ENCODE measurements at places on chromosomes 12 and 14.

GRCh38 chr14:52325126-52325525, 11.0 kb downstream of the PTGER2 start:
- no peak for DNase-seq

DNA sequence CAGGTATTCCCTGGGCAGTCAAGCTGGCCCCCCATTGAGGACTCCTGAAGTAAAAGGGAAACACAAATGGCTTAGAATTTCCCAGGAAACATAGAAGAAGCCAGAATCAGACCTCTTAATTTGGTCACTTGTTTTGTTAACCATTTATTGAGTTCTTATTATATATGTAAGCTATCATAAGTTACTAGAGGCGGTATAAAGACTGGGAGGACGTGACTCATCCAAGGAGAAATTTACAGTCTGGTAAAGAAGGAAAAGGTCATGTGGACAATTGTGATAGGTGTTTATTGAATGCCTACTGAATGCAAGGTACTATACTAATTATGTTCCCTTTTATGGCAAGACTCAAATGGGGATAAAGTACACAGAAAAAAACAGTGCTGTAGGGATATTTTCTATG, 146.7 kb downstream of the DYRK2 start:
- DNase-seq: no peak

DNA sequence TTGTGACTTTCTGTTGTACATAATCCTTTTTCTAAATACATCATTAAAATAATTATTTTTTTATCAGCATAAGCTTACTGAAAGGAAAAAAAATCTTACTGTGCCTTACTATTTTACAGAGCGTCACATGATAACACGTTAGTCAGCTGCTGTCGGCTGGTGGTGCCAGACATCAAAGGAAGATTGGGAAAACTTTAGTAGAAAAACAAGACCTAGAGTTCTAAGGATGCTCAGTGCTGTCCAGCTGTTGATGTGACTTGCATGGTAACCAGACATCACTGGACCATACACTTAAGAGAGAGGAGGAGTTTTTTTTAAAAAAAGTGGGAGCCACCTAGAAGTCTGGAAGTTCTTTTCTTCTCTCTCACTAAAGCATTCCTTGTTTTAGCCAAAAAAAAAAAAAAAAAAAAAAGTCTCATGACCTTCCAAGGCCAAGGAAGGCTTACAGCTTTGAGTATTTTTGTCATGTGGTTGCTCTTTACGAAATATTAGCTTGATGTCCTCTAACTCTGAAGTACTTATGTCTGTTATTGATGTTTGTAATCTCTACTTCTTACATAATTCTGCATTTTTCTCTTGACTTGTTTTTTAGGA, 4.5 kb downstream of the RASSF8 start:
- DNase-seq: no peak

DNA sequence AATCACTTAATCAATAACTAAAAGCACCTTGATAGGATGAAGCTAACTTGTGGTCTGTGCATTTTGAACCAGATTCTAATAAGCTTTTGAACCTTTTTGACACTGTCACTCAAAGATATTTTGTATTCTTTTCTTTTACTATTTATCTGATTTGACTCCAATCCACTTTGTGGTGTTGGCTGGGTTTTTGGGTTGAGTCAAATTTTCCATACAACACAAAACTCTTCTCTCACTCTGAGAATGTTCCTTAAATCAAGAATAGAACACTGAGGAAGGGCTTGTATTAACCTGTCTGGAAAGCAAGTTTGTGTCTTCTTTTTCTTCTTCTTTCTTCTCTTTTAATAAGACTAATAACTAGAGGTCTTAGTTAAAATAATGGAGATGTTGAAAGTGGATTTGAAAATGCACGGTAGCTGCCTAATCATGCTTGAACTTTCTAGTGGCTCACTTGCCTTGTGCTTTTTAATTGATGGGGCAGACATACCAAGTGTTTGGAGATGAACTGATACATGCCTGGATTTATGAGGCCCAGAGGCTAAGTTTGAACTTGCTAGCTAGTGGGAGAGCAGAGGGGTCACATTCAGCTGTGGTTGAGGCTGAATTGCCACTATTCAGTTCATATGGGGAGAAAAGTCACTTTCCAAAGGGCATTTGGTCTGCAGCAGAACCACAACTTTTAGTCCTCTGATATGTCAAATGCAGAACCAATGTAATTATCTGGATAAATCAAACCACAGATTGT, 93.5 kb upstream of the PTHLH start:
- no peak for DNase-seq

DNA sequence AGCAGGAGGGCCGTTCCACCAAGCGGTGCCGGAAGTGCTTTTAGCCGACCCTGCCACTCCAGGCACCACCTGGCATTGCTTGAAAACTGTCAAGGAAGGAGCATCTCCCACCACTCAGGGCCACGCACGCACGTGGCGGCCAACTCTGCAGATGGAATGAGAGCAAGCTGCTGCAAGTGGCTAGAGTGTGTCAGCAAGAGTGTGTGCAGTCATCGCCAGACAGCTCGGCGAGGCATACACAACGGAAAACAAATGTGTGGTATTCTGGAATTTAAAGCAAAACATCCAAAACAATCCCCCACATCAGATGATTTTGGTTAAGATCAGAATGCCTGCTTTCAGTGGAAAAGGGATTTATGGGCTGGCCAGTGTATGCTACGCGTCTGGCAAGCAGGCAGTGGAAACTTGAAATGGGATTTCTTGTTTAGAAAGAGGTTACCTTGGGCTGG, 11.2 kb downstream of the CD9 start:
- no peak for DNase-seq

- DNase-seq: no peak
These were observed 82.1 kb upstream of the FSCB start for GRCh38 chr14:44589180-44589579.

DNA sequence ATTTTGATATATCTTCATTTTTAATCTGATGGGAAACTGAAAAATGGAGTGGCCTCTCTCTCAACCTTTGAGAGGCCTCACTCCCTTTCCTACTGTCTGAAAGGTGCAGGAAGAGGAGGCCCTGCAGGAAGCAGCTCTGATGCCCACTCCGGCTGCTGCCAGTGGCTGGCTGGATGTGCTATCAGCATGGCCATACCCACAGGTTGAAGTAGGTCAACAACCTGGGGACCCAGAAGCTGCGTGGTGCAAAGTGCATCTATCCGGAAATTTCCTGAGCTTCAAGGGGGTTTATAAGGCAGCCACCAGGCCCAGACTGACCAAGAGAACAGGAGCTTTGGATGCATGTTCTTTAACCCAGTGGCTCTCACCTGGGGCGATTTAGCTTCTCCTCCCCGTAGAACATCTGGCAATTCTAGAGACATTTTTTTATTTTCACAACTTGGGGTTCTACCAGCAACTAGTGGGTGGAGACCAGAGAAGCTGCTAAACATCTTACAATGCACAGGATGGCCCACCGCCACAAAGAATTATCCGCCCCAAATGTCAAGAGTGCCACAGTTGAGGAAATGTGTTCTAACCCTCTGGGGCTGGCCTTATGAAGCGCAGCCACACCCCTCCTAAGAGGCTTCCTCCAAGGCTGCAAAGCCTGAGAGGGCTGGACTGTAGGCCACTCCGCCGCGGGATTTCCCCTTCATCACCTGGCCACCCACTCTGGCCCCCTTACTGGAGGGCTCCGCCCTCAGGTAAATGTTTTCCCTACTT, 8.2 kb upstream of the BATF start:
- no peak for DNase-seq

- peak; percentile 28 for DNase-seq
These were observed 146.3 kb downstream of the PDZRN4 start for GRCh38 chr12:41334390-41334789.

- no peak for DNase-seq
These were observed 477.8 kb upstream of the TMPO start for GRCh38 chr12:98037401-98038140.

- DNase-seq: no peak
These were observed 5.5 kb upstream of the ZNF740 start for GRCh38 chr12:53174881-53175491.

DNA sequence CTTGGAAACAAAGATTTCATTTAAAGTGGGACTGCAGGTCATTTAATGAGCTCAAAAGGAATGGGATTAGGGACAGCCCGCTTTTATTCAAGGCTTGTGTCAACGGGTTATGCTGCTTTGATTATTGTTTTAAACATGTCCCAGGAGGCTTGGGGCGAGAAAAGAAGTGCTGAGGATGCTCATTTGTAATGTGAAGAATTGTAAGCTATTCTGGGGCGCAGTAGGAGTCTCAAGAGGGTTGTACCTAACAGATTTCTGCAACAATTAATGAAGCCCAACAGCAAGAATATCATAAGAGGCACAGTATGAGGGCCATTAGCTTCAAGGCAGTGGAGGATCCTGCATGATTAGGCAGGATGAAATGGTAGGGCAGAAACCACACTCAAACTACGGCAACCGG, 122.5 kb downstream of the KTN1 start:
- no peak for DNase-seq

DNA sequence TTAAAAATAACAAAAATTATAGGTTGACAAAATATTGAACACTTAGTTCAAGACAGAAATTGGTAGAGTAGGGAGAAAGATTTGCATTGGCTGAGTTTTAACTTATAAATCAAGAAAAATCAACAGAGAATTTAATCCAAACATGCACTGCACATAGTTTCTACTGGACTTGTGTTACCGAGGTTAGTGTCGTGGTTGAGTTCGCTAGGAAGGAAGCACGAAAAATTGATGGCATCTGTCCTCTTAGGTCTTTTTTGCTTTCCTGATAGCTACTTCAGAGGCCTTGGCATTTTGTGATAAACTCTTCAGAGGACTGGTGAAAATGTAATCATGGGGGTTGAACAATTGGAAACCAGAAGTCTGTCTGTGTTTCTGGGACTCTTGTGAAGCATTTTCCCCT, 392.9 kb downstream of the NUAK1 start:
- DNase-seq: no peak

- DNase-seq: peak; percentile 61
These were observed 2.6 kb upstream of the HAL start for GRCh38 chr12:95998611-95999286.

DNA sequence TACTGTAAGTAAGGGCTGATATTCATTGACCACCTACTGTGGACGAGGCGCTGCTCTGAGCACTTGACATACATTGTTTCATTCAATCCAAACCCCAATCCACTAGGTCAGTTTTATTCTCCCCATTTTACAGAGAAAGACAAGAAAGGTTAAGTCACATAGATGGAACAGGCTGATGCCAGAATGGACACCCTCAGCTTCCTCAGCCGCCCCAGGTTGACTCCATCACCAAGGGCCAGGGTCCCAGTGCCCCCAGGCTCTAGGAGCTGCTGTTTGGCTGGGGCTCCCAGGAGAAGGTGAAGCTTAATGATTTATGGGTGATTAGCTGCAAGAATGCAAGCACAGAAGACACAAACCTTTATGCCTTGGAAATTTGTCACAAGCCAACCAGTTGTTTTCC, 671 bp upstream of the AQP2 start:
- no peak for DNase-seq

GRCh38 chr14:43143106-43143505, 1364.0 kb downstream of the FSCB start:
- DNase-seq: no peak

DNA sequence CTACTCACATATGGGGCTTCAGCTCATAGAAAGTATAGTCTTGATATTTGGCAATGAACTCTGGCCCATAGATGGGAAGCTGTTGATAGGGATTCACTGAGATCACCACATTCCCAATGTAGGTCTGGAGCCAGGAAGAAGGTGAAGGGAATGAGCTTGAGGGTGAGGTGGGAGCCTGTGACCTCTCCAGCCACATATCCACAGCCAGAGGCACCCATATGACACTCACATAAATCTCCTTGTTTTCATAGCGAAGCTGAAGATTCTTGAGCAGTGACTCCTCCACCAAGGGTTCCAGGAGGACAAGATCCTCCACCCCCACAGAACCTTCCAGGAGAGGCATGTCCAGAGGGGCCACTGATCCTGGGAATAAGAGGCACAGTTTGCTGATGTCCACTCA, 1.9 kb downstream of the MYO1A start:
- DNase-seq: no peak

- no peak for DNase-seq
These were observed 115.6 kb downstream of the NEDD1 start for GRCh38 chr12:97022536-97023230.

DNA sequence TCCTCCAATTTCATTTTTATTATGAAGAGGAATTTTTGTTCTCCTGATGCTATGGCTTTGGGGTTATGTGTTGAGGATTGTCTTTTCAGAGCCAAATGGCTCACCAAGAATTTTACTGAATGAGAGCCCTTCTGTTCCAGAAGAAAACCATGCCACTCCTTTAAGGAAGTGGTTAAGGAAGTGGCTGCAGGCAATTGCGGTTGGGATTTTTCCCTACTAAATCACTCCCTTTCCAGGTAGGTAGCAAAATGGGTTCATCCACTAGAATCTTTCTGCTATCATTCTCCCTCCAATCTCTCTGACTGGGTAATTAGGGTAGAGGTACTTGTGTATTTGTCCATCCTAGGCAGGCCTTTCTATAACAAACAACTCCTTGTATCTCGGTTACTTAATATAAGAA, 163.1 kb downstream of the TTC8 start:
- no peak for DNase-seq

GRCh38 chr14:80977221-80977620, 21.8 kb downstream of the TSHR start:
- no peak for DNase-seq

DNA sequence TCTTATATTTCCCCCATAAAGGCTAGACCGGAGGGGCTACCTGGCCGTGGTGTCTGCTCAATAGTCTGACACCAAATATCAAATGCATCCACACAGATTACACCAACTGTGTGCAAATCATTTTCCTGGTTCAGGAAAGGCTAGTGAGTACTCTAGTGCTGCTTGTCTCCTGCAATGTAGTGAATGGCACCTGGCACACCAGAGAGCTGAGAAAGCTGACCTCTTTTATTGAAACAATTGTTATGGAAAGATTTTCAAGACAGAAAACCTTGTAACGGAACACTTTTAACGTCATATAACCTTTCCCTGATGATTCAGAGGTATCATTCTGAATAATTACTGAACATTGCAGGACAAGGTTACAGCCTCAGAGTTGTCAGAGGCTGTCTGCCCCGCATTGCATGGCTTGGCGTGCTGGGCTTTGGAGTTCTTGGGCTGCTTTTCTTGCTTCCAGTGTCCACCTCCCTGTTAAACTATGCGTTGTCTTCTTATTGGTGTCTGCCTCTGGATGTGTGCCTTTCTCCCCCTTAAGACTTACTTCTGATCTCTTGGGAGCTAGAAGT, 40.7 kb upstream of the HDAC7 start:
- no peak for DNase-seq

DNA sequence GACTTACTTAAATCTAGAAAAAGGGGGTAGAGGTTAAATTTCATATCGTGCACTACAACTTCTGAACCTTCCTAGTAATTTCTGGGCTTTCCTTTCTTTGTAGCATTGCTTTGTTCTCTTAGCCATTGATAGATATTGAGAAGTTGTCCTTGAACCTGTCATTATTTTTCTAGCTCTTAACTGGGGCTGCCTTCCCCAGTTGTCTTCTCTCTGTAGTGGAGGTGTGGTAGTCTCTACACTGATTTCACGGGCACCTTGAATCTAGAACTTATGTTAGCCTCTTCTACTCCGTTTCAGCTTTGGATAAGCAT, 504.0 kb downstream of the PCNX1 start:
- no peak for DNase-seq

All from HAP-1 (cell line).